Fibroblast of skin of abdomen (primary cell): ENCODE measurements at places on chromosomes 11 and 22.

GRCh38 chr22:37151401-37151800 lies 1.7 kb upstream of the IL2RB start:
- no peak for DNase-seq

DNA sequence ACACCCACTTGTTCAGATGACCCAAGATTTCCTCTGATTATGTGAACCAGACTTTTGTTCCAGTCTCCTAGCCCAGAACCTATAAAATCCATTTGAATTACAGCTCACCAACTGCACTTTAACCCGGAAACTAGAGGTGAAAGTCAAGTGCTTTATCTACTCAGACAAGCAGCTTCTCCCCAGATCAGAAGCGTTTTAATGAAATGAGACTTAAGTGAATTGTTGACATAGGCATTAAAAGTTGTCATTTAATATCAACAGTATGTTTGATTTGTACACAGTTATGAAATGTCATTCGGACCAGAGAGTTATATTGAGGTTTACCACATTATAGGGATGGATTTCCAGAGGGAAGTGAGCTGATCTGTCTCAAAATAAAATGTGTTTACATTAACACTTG lies 52.0 kb downstream of the CADM1 start:
- no peak for DNase-seq

GRCh38 chr11:441418-442274 lies at the start of gene ANO9:
Gene ANO9 (minus strand): TSS chr11:442011. CDS start chr11:441926, 85 bp downstream.
- no peak for DNase-seq

DNA sequence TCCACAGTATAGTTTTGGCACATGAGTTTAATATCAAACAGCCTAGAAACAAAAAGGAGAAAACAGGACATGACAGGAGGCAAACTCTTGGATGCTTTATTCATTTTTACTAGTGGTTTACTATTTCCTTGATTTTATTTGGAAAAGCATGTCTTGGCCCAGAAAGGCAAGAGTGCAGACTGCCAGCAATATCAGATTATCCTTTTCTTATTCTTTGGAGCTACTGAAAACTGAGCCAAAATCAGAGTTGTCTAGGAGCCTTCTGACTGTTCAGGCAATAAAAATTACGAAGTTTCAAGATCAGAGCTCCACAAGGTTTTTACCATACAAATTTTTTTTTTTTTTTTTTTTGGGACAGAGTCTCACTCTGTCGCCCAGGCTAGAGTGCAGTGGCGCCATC lies 16.0 kb downstream of the CELF1 start:
- DNase-seq = no peak

DNA sequence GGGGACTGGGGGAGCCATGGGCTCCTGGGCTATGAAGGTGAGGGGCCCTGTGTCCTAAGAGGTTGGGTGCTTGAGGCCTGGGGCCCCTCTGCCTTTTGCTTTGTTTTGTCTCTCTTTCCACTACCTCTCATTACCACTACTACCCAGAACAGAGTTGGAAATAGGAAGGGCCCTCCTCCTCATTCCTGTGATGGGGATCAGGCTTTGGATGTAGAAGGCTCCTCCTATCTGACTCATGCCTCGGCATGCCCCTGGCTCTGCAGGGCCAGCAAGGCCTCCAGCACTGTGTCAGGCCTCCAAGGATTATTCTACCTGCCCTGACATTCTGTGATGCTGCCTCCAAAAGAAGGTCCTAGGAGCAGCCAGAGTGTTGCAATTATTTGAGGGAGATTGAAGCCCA lies 766 bp downstream of the IZUMO1R start:
- DNase-seq = peak; percentile 7

DNA sequence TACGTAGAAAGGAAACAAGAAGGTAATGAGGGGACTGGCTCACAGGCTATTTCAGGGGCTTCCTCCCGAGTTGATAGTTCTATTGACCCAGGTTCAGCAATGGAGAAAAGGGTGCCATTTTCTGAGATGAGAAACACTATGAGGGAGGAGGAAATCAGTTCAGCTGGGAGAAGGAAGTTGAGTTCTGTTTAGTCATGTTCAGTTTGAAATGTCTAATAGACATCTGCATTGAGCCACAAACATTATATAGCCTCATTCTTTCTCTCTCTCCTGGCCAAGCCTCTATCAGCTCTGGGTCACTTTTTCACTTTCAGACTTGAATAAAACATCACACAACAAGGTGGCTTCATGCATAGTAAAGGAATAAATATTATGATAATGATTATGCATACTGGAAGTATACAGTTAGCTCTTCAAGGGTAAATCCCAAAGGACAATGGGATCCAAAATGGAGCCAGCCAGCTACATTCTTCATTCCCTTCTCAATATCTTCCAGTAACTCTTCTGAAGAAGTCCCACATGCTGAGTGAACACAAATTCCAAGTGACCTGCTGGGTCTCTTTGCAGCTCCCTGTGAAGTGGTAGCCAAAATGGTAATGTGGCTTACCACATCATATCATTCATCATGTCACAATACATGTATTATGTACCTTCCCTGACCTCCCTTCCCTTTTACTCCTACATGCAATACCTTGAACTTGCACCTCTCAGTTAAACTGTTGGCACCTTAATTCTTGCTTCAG lies 80.9 kb upstream of the CD44 start:
- DNase-seq = no peak

- no peak for DNase-seq
Measured at GRCh38 chr22:38524429-38524828, 18.3 kb upstream of the DDX17 start.

GRCh38 chr11:113549611-113550578 lies 74.7 kb upstream of the DRD2 start:
- no peak for DNase-seq

GRCh38 chr11:43819926-43820325 lies 60.7 kb upstream of the ALKBH3 start:
- DNase-seq = no peak

DNA sequence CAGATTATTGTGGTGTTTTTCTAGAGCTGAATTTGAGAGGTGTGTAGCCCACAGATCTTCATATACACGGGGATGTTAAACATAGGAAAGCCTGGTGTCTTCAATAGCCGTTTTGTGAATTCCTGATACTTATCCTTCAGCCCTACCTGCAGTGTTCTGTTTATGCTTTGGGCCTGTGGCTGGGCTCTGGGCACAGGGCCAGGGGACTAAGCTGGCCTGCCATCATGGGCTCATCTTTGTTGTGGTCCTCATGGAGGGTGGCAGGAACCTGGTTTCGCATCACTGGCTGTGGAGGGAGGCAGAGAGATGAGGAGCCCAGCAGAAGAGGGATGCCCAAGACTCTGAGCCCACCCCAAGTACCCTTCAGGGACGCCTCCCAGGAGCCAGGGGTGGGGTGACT lies 112.4 kb downstream of the CACNA1I start:
- DNase-seq = no peak

DNA sequence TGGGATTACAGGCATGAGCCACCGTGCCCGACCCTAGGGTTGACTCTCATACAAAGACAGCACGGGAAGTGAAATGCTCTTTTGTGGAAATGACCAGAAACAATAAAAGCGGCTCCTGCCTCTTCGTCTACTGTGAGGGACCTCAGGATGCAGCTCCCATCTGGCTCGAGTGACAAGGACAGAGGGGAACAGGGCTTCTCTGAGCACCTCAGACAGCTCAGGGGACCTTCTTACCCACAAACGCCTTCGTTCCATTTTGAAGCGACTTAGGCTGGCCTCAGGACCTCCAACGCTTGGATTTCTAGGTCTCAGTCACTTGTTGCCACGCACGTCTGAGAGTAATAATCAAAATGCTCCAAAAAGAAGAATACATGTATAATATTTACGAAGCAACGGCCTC lies 2.5 kb downstream of the PRAME start:
- no peak for DNase-seq

DNA sequence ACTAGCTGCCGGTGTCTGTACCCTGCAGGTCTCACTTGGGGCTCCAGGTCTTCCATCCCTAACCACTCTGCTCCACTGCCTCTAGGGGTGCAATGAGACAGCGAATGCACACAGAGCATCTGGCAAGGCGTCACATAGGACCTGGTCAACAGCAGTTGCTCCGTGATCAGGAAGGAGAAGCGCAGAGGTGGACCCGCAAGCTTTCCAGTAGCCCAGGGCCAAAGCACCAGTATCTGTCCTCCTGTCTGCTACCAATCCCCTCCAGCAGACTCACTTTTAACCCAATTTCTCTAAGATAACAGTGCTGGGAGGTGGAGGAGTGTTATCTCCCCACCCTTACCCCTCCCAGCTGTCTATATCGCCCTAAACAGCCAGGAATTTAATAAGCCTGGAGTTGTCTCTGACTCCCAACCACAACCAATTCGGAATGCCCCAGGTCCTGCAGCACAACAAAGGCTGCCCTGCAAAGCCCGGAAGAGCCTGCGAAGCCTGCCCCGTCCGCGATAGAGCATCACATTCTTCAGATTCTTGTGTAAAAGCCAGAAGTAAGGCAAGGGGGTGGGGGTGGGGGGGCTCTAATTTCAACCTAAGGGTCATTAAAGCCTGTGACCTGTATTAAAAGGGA lies 19.3 kb downstream of the MYH9 start:
- DNase-seq = peak; percentile 90

DNA sequence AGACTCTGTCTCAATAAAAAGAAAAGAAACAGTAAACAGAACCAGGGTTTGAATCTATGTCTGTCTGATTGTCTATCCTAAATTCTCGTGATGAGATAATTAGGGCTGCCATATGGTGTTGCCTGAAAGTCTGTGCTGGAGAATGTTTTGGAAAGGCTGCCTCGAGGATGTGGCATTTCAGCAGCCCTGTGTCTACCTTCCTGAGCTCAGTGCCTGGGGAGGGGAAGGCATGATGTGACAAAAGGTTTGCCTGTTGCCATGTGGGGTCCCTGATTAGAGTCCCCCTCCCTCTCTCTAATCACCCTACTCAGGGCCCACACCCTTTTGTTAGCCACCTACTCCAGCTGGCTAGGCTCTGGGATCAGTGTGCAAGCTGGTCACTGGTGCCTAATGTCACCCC lies 15.2 kb downstream of the CD82 start:
- DNase-seq = no peak

DNA sequence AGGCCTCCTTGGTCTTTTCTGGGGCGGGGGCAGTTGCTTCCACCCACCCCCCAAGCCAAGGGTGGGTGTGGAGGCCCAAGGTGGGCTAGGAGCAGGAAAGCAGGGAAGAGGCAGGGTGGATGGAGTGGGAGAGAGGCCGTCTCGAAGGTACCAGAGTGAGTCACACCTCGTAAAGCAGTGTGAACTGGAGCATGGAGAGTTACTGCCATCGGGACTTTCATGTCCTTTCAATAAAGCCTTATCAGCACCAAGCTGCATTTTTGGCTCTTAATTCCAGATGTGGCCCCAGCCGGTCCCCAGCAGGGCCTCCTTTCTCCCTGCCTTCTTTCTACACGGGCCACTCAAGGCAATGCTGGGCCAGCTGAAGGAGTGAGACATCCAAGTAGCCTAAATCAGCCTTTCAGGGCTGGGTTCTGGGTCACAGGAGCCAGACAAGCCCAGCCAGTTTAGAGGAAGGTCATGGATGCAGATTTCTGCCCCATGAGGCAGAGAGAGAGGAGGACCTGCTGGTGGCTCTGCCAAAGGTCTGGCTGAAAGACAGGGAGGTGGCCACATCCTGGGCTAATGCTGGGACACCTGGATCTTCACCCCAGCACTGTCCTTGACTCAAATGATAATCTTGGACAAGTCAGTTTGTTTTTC lies 59.0 kb upstream of the CD82 start:
- DNase-seq = no peak

GRCh38 chr11:132022733-132023478 lies 652.5 kb downstream of the NTM start:
- DNase-seq = peak; percentile 91

DNA sequence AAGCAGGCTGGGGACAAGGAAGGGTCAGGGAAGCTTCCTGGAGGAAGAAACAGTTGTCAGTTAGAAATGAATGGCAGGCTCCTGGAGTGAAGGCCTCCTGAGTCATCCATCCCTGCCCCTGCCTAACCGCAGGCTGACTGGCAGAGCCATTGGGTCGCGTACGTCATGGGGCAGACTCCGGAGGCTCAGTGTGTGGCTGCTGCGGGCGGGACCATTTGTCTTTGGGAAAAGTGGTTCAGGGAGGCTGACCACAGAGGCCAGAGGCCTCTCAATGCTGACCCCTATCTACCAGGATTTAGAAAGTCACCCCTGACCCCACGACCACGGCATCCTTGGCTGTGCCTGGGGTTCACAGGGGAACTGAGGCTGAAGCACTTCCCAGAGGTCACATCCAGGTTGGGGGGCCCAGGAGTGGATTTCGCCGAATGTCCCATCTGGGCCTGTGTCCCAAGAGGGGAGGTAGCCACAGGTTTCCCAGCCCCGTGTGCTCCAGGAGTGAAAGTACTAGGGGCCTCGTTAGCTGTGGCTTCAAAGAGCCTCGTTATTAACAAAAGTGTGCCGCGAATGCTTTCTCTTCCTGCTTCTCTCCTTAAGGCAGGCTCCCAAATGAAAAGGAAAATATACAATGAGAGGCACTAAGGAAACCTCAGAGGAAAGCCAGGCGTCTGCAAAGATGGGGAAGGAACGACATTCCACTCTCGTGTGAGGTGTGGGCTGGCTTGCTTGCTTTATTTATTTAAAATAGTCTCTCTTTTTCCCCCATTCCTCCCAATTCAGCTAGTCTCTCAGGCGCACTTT lies 58.9 kb downstream of the FLRT1 start:
- peak; percentile 78 for DNase-seq

DNA sequence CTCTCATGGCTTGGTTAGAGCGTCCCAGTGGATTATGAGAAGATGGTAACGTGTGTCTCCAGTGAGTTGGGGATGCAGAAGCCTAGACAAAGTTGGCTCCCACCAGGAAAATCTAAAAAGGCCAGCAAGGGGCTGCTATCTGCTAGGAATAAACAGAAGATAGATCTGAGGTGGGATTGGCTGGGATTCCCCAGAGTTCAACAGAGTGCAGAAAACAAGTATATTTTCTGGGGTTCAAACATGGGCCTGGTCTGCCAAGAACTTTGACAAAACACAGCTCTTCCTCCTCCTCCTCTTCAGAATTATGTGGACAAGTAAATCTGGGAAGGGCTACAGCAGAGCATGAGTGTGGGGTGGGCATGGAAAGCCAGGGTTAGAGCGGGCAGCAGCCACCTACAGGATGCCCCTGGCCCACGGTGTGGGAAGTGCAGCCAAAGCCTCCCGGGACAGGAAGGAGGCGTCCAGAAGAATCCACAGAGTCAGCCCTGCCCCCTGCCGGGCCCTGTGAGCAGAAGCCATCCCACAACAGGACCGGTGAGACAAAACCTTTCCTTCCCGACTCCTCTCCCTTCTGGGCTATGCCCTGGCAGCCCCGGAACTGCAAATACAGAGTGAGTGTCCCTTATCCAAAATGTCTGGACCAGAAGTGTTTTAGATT lies 67.1 kb downstream of the CD82 start:
- DNase-seq = peak; percentile 24

GRCh38 chr11:111334532-111335502 lies 36.5 kb downstream of the POU2AF3 start:
- DNase-seq = no peak
